ENCODE measurements at places on chromosomes 1 and 21. TPM values are rescaled to one million over a fixed set of nuclear protein-coding genes. Genes with fewer than 3 reads are reported as not detected.

GRCh38 chr1:17053086-17053684 is 647 bp downstream of the SDHB start:
- DNase-seq: no peak

DNA sequence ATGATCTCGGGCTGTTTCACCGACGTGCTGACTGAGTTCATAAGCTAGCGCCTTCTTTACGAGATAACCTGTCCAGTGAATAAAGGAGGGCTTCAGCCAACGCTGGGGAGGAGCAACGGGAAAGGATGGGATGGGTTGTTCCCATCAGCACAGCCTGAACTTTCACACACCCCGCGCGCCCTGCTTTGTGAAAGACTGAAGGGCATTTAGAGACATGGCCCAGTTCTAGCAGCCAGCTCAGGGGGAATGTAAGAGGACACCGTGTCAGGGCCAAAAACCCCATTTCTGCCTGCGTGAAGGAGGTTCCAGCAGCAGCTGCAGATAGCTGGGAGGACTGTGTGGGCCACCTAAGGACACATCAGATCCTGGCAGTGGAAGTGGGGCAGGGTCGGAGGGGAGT is 255.1 kb upstream of the RAB4A start:
- DNase-seq: no peak

DNA sequence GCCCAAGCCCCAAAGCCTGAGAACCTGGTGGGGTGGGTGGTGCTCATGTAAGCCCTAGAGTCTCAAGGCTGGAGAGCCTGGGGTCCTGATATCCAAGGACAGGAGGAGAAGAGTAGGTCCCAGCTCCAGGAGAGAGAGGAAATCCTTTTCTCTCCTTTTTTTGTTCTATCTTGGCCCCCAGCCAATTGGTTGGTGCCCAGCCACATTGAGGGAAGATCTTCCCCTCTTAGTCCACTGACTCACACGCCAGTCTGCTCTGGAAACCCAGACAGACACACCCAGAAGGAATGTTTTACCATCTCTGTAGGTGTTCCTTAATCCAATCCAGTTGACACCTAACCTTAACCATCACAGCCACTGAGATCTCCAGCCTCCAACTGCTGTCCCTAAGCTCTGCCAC is 16.2 kb upstream of the LIN9 start:
- no peak for DNase-seq

DNA sequence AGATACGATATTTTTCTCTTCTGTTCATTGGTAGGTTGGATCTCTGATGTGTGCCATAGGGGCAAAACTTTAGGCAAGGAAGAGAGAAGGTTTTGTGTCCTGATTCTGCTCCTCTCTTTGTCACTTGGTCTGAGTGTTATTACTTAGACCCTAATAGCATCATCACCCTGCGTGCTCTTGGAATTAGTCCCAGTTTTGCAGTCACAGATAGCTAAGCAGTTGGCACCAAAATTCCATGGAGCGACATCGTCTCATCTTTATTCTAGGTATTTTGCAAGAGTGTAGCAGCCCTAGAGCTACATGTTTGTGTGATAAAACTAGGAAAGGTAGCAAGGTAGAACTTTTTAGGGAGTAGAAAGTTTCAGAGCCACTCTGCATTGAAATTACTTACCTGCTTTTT is 23.8 kb downstream of the PIP5K1A start:
- no peak for DNase-seq

DNA sequence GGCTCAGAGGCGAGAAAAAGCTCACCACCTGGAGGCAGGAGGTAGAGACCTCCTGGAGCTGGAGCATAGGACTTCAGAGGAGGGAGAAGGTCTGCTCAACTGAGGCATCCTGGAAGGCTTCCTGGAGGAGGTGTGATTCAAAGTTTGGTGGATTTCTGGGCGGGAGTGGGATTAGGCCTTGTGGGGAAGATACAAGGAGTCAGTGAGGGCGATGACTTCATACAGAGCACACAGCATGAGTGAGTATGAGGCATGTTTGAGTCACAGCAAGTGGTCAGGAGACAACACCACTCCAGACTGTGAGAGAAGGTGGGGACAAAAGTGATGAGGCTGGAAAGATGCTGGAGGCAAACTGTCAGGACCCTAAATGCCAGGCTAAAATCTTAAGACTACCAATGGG is 77.6 kb downstream of the MATN1 start:
- no peak for DNase-seq

DNA sequence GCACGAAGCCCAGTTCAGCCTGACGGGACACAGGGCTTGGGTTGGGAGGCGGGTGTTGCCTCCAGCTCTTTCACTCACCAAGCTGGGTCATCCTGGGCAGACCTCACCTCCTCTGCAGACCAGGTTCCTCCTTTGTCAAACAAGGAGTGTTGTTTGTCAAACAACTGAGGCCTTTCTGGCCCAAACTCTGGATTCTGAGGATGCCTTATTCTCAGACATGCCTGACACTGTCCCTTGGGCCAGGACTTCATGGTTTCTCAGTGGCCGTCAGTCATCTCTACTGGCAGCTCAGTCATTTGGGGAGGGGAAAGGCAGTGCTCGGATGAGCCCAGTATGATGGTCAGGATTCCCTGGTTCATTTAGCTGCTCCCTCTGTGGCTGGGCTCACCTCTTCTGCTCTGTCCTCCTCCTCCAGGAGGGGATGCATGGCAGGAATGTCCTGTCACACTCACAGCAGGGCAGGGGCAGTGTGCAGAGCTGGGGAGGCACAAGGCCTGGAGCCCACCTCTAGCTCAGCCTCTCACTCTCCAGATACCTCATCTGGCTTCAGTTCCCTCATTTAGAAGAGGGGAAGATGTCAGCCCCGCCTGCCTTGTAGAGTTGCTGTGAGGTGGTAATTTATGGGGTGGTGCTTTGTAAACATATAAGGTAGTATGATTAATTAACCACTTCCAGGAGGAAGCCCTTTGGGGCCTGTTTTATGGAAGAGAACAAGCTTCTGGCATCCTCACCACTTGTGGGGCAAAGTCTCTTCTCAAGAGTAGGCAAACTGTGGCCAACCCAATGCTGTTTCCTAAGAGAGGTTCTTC is 20.6 kb downstream of the SLC2A1 start:
- no peak for DNase-seq

DNA sequence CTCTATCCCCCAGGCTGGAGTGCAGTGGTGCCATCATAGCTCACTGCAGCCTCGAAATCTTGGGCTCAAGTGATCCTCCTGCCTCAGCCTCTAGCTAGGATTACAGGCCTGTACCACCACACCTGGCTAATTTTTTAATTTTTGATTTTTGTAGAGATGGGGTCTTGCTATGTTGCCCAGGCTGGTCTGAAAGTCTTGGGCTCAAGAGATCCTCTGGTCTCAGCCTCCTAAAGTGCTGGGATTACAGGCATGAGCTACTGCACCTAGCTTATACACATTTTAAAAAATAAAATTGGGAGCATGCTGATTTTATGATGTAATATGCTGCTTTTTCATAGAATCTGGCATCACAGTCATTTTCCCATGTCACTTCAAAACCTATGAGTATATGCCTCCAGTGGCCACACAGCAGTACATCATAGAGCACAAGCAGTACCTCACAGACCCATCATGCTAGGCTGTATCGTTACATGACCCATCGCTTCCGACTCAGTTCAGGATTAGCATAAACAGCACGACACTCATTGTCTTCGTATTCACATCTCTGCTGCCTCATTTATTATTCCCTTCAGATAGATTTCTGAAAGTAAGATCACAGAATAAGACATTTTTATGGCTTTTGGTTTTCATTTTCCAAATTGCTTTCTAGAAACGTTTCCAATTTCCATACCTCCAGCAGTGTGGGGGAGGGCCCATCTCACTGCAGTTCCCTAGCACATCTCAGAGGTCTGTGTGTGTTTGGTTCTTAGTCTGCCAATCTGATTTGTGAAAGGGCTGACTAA is 35.9 kb upstream of the CCSAP start:
- no peak for DNase-seq

- no peak for DNase-seq
Observed at GRCh38 chr1:72229893-72230292, 52.4 kb downstream of the NEGR1 start.

GRCh38 chr1:227944931-227945890 is 2.5 kb downstream of the WNT9A start:
- no peak for DNase-seq

- DNase-seq: no peak
Observed at GRCh38 chr1:42927274-42927841, 31.3 kb downstream of the SLC2A1 start.

- no peak for DNase-seq
Observed at GRCh38 chr1:55232448-55233144, 17.4 kb upstream of the USP24 start.

GRCh38 chr1:48775831-48776392 is 779 bp downstream of the BEND5 start:
- DNase-seq: no peak

DNA sequence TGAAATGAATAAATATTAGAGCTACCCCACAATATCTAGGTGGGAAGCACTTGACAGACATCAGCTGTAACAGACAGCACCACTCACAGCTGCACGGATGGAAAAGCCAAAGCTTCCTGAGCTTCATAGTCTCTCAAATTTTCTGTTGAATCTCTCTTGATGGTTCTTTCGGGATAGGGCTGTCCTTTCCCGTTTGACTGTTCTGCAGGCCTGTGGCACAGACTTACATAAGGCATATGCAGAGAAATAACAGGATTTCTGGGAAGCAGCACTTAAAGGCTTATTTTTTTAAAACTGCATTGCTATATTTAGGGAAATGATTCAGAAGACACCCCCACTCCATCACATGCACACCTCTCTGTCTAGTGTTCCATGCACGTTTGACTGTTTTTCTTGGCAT is 77.5 kb downstream of the ZNF648 start:
- no peak for DNase-seq

- no peak for DNase-seq
Observed at GRCh38 chr1:66282343-66282852, 251.6 kb upstream of the SGIP1 start.

DNA sequence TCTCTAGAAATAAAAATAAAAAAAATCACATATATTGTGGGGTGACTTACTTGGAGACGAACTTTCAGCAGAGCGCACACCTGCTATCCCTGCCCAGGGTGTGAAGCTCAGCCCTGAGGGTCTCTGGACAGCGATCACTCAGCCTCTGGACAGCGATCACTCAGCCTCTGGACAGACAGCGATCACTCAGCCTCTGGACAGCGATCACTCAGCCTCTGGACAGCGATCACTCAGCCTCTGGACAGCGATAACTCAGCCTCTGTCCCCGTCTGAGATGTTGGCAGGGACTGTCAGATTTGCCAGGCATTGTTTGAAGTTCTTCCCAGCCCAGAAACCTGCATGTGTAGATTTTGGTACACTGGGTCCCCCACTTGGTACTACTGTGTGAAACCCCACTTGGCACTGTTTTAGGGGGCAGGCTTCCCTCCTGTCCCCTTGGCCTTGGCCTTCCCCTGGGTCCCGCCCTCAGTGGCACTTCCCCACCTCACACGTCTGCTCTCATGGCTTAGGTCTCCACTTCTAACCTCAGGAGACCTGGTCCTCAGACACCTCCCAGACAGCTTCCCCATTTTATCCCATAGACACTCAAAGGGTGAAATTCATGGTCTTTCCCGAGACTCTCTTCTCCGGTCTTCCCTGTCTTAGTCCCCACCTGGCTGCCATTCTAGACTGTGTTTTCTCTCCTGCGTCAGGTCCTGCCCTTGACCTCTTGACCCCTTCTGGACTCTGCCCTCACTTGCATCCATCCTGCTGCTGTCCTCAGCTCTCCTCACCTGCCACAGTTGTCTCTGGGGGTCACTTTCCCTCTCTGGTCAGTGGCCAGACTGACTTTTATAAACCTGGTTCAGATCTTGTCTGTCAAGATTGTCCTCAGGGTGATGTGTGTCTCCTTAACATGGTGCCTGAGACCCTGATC is 10.2 kb downstream of the PSEN2 start:
- DNase-seq: no peak

GRCh38 chr1:245579881-245580280 is 425.1 kb downstream of the KIF26B start:
- no peak for DNase-seq

DNA sequence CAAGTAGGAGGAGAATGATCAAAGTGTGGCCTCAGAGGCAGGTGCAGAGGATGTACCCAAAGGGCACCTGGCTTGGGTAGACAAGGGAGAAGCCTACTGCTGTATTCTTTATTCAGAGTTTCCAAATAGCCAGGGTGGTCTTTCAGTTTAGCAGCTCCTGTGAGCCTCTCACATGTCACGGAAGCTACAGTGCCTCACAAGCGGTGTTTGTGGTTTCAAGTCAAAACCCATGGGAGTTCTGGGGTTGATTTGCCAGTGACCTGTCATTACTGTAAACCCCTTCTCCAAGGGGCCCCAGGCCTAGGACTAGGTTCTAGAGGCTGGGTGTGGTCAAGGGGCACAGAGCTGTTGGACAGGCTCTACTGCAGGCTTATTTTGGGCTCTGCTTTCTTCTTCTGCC is 10.2 kb upstream of the IL10 start:
- no peak for DNase-seq

GRCh38 chr1:159860456-159860855 is 2.0 kb downstream of the VSIG8 start:
- DNase-seq: no peak

DNA sequence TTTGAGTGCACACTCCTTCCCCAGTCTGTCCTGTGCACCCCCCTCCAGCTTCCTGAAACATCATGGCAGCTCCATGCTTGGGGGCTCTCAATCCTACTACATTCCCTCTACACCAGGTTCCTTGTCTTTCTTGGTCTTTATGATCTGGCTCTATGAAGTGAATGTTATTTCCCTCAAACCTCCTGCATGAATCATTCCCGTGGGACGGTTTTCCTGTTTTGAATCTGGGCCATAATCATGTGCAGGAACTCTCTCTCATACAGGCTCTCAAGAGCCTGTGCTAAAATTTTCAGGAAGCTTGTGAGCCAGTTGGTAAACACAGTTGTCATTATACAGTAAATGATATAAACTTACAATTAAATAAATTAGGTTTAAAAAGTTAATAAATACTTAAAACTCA is 89.8 kb upstream of the KCNE2 start:
- no peak for DNase-seq

DNA sequence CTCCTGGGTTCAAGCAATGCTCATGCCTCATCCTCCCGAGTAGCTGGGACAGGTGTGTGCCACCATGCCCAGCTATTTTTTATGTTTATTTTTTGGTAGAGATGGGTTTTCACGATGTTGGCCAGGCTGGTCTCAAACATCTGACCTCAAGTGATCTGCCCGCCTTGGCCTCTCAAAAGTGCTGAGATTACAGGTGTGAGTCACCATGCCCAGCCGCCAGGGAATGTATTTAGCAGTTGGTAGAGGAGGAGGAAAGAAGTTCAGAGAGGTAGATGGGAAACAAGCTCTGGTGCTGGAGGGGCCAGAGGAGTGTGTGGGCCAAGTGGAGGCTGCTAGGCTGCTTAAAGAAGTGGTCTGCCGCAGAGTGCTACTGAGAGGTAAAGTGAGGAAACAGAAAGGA is 6.0 kb downstream of the DOP1B start:
- DNase-seq: no peak

BSDC1 gene
- 177 TPM for total RNA-seq

AMY2A gene
- total RNA-seq: not detected

ADAM30 gene
- total RNA-seq: not detected

FCER1G gene
- total RNA-seq: 8.3 TPM

PSEN2 gene
- total RNA-seq: 2.0 TPM

SPTA1 gene
- not detected for total RNA-seq

CLCN6 gene
- 13.8 TPM for total RNA-seq

SYTL1 gene
- total RNA-seq: 261 TPM

FAM151A gene
- not detected for total RNA-seq

RUNX3 gene
- total RNA-seq: 186 TPM
